Left renal cortex interstitium (tissue), 4 donors: ENCODE measurements at places on chromosomes 7 and 10.

- no peak for DNase-seq
Measured at GRCh38 chr10:15163253-15163828, 5.2 kb downstream of the NMT2 start.

- no peak for DNase-seq
Measured at GRCh38 chr10:85784792-85785191, 581.8 kb downstream of the GRID1 start.

DNA sequence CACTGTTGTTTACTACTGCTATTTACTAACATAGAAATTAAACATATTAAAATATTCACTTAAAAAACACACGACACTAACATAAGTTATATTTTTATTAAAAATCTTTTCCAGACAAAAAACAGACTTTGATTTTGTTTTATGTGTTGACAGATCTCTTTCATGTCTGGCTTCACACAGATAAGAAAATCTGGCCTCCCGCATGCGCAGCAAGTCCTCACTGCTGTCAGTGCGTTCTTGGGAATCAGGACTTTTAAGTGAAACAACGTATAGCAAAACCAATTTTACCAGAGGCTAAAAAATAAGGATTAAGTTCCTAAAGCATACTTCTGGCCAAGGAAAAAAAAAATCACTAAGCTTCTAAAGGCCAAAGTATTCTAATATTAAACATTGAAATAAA lies 1.2 kb upstream of the IDI1 start:
- DNase-seq = no peak

- DNase-seq = no peak
Measured at GRCh38 chr7:137904833-137905232, 58.1 kb upstream of the DGKI start.

GRCh38 chr10:60718886-60719285 lies 59.4 kb upstream of the CDK1 start:
- DNase-seq = no peak

- no peak for DNase-seq
Measured at GRCh38 chr10:118246332-118247295, 95.5 kb downstream of the FAM204A start.

GRCh38 chr10:130656187-130656575 lies 520.0 kb downstream of the GLRX3 start:
- DNase-seq = no peak

DNA sequence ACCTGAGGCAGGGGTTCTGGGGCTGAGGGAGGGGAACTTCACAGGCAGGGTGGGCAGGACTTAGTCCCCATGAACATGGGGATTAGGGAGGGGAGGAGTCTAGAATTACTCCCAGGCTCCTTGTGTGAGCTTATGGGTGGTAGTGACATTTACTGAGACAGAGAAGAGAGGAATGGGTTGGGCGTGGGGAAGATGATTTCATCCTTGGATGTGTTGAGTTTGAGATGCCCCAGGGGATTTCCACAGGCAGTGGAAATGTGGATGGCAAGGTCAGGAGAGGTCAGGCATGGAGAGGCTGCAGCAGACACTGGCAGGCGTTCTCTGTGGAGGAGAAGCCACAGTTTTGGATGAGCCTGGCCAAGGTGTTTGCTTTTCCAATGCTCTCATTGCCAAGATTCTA lies 26.4 kb upstream of the GSDME start:
- DNase-seq = no peak

DNA sequence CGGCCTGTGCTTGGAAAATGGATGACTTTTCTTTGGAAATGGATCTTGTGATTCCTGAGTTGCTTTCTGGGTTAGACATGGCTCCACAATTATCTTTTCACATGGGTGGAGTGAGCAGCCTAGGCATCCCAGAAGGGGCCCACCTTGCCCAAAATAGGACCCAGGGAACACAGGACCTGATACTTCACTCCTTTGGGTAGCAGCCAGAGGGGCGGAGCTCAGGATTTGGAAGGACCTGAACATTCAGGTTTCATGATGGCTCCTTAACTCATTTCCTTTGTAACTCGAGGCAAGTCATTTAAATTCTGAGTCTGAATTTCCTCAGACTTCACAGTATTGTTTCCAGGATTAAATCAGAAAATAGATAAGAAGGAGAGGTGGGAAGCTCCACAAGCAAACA lies 178.3 kb upstream of the ZMIZ1 start:
- DNase-seq = no peak

- no peak for DNase-seq
Measured at GRCh38 chr7:44772867-44773266, 23.6 kb upstream of the PPIA start.

DNA sequence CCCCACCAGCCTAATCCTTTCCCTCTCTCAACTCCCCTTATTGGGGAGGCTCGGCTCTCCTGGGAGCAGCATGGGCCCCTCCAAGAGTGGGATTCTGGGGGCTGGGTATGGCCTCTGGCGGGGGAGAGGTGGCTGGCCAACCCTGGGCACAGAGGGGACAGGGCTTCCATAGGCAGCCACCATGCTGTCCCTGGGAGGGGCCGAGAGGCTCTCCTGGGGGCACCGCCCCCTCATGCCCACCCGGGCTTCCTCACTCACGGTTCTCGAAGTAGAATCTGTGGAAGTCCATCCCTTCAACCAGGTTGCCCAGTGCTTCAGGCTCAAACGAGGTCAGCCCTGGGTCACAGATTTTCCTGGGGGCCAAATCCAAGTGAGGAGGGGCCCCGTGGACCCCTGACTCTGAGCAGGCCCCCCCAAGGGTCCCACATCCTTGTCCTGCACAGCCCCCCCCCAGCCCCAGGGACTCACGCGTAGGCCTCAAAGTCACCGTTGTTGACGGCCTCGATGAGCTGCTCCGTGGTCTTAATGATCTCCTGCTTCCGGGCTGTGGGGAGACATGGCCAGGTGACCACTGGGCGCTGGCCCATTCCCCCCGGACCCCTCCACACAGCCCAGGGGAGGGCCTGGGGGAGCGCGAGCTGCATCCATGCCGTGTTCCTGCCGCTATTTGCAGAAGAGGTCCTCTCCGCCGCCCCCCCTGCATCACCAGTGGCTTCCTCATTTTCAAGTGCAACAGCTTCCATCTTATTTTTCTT lies 19.8 kb downstream of the YKT6 start:
- DNase-seq = no peak

- DNase-seq = peak; percentile 27
Measured at GRCh38 chr10:69061305-69062161, 26.4 kb upstream of the SRGN start.

DNA sequence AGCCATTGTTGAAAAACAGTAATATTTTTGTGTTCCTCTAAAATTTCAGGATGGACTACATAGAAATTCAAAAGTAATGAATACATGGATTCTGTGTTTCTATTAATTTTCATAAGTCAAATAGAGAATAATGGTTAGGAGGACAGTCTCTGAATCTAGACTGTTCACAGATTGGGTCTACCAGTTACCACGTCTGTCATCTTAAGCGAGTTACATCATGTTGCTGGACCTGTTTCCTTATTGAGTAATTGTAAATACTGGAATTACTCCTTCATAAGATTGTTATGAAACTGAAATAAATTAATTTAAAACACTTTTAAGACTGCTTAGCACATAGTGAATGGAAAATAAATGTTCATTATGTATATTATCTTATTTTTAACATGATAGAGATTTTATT lies 172.3 kb downstream of the KCND2 start:
- no peak for DNase-seq

DNA sequence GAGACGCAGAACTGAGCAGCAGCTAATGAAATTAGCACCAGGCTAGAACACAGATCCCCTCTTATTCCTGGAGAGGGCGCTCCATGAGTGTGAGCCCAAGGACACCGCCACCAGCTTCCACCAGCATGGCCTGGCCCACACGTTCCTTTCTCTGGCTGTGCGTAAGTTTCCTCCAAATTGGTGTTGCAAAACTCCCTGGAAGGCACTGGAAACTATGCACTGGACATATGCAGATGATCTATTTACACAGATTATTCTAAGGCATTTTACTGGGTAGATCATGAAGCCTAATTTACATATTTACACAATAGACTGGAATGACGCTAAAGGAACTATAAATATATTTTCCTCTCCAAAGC lies 455.6 kb upstream of the FOXK1 start:
- DNase-seq = no peak

GRCh38 chr10:49151025-49151445 lies 17.2 kb upstream of the FAM170B start:
- no peak for DNase-seq

DNA sequence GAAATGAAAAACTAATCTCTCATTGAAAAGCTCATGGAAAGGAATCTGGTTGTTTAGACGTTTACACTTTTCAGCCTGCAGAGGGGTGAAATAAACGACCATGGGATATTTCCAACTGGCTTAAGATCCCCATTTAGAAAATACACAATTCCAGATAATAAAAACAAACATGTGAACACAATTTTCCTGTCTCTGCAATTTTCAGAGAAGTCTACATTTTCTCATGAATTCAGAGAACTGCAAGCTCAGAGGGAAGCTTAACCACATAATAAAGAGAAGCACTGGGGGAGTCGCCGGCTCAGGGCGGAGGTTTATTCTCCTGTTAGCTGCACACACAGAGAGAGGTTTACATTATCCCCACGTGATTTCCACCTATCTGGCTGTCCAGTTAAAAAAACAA lies 215.2 kb downstream of the FANK1 start:
- no peak for DNase-seq

- no peak for DNase-seq
Measured at GRCh38 chr10:47362199-47362598, 14.0 kb downstream of the RBP3 start.

DNA sequence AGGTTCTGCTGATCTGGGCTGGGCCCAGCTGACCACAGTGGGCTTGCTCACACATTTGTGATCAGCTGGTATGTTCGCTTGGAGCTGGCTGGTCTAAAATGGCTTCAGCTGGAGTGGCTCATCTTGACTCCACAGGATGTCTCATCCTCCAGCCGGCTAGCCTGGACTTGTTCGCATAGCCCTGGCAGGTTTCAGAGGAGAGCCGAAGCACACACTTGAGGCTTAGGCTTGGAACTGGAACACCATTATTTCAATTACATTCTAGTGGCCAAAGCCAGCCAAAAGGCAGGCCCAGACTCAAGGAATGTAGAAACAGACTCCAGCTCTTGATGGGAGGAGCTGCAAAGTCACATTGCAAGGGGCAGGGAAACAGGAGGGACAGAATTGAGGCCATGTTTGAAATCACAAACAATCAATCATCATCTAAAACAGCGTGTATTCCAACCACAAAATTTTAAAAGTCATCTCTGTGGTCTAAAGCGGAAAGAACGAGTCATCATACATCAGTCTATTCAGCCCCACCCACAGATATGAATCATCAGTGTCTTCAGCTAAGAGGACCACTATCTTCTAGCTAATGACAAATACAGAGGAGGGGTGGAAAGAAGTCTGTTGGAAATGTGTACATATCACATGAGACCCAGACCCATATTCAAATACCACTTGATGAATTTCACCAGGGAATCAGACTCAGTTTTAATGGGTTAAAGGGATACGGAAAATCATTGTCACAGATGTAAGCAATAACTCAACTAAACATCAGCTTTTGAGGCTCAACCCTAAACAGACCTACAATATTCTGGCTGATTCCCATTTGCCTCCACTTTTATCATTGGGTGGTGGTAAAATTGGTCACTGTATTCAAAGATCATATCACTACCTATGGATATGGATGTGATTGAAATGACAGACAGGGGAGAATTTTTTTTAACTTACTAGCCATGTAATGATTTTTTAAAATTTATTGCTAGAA lies 139.0 kb upstream of the MKLN1 start:
- no peak for DNase-seq

DNA sequence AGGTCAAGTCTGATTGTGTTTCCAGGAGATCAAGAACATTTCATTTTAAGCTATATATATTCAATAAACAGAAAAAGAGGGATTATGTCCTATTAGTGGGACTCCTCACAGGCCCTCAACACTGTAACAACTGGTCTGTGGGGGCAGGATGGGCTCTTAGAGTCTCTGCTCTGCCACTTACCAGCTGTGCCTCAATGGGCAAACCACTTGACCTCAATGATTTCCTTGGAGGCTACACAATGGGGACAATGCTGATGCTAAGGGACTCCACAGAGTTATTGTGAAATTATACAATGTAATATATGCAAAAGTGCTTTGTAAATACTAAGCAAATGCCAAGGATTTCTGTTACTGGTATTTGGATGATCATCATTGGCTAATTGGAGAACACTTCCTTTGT lies 33.2 kb upstream of the MXI1 start:
- DNase-seq = no peak

DNA sequence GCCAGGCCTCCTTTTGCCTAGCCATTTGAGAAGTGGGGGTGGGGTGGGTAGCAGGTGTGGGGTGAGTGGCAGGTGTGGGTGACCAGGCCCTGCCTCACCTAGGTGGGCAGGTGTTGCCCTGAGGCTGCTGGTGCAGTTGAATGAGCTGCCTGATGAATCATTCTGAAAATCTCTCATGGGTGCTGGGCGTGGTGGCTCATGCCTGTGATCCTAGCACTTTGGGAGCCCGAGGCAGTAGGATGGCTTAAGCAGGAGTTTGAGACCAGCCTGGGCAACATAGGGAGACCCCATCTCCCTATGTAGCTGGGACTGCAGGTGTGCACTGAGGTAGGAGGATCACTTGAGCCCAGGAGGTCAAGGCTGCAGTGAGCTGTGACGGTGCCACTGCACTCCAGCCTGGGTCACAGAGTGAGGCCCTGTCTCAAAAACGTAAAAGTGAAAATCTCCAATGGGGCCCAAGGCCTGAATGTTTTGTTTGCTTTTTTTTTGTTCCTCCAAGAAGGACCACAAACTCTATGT lies 17.7 kb downstream of the TSPAN14 start:
- DNase-seq = no peak

DNA sequence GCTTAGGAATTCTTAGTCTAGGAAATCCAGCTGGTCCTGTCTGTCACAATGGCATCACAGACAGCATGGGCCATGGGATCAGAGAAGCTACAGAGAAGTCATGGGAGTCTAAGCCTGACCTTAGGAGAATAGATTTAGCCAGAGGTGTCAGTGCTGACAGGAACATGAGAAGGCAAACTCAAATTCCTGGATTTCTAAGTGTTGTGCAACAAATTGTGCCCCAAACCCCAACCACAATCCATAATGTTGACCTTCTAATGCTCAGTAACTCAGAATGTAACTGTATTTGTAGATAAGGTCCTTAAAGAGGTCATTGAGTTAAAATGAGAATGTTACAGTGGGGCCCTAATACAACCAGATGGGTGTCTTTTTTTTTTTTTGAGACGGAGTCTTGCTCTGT lies 95.9 kb upstream of the RHOBTB1 start:
- no peak for DNase-seq

- no peak for DNase-seq
Measured at GRCh38 chr10:7980196-7980595, 74.3 kb upstream of the GATA3 start.

DNA sequence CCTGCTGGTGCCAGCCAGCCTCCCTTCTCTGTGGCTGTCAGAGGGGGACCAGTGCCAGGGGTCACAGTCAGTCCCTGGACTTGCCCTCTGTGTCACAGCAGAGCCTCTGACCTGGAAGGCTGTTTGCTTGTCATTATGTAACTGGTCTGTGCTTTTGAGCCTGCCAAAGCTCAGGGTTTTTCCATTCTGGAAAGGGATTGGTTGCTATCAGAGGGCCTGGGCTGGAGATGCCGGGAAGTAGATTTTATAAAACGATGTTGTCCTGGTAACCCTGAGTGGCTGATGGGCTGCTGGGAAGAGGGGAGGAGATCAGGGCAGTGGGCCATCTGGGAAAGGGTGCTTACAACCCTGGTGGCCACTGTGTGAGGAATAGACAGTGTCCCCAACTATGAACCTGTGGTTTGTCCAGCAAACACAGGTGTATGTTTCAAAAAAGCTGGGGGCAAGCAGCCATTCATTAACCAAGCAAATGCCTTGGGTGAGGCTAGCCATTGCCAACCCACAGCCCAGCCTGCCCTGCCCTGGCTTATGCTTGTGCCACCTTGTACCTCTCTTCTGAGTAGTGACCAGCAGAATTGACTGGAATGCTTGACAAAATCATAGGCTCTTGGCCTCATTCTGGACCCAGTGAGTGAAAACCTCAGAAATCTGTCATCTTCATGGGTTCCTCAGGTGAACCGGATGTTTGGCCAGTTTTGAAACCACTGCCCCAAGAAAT lies 21.6 kb downstream of the SFTPD start:
- no peak for DNase-seq
